Activated CD8-positive, alpha-beta T cell treated with anti-CD3 and anti-CD28 coated beads, Interleukin-2, amount 10 ng/mL, durations not matched to agents 7 days and 5 days (primary cell): ENCODE measurements at places on chromosomes 5 and 9. TPM values are rescaled to one million over a fixed set of nuclear protein-coding genes. Genes with fewer than 3 reads are reported as not detected.

GRCh38 chr5:135332519-135333150 is 66.4 kb downstream of the MACROH2A1 start:
- DNase-seq, result no peak

DNA sequence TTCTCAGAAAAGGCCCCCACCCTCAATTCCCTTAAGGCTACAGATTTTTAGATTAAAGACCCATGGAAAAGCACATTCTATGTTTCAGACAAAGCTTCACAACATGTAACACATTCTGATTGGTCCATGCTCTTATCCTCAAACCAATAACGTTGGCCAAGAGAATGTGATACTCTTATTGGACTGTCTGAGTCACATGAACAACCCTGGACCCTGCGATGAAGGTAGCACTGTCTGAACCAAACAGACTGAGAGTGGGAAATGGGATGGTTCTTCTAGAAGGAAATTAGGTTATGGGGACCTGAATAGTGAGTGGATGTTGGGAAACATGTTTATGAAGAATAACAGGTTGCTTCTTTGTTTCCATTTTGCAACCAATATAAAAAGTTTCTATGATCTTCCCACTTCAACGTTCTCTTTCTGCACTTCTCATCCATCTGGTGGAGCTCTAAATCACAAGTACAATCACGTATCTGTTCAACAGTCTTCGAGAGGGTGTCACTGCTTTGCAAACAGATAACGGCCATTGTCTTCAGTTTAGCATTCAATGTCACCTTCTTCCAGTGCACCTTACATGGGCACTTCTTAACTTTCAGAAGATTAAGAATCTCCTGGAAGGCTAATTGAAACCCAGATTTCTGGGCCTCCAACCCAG is 81.6 kb downstream of the PTCH1 start:
- DNase-seq, result no peak

The PTGS1 gene
- total RNA-seq, result 0.37 TPM

The GHR gene
- not detected for total RNA-seq

DNA sequence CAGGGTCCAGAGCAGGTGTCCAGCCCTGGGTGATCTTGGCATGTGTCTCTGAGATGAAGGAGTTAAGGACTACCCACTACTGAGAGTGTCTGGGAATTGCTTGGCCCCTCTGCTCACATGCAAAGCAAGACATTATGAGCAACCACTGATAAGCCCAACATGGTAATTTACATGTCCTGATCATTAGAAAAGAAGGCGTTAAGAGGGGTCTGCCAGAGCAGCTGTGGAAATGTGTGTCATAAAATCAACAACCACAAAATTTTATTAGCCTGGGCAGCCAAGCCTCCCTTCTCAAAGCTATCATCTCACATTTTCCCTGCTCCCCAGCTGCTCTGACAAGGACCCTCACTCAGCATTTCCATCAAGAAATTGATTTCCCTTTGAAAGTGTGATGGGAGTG is 351.0 kb downstream of the SPOCK1 start:
- DNase-seq, result no peak

DNA sequence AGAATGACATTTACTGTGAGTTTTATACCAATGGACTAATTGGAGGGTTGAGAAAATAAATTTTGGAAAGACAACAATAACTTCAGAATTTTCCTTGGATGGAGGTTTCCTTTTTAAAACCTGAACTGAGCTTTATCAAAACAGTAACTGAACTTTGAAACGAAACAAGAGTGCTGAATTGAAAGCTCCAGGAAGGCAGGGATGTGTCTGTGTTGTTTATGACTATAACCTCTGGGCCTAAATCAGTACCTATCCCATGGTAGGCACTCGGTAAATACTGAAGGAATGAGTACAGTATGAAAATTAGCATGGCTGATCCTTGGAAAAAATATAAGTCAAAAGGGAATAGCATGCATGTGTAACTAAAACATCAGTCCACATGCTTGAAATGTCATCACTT is 93.9 kb downstream of the GHR start:
- DNase-seq, result no peak

GRCh38 chr9:86756576-86757381 is 190.5 kb downstream of the GAS1 start:
- no peak for DNase-seq

DNA sequence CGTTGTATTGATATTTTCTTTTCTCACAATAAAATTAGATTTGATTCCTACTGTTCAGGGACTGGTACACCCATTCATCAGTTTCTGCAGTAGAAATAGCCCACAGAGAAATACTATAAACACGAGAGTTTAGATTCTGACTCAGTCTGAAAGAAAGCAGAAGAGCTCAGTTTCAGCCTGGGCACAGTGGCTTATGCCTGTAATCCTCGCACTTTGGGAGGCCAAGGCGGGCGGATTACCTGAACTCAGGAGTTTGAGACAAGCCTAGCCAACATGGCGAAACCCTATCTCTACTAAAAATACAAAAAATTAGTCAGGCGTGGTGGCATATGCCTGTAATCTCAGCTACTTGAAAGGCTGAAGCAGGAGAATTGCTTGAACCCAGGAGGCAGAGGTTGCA is 8.6 kb downstream of the ITK start:
- peak; percentile 41 for DNase-seq

The MBLAC2 gene
- total RNA-seq, result 5.1 TPM

DNA sequence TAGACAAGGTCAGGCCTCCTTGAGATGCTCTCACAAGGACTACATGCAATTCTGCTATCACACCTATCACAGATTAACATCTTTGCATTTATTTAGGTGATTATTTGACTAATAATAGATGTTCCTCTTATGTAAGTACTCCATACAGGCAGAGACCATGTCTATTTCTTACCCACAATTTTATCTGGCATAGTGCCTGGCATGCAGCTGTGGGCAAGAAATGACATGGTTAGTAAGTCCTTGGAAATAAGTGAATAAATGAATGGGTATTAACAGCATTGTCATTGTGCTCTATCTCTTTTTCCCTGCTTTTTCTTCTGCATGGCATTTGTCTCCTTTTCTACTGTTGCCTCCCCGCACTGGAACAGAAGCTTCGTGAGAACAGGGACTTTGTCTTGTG is 49.4 kb downstream of the SLC22A5 start:
- DNase-seq, result no peak

GRCh38 chr5:150519978-150520377 is 12.0 kb downstream of the NDST1 start:
- no peak for DNase-seq

DNA sequence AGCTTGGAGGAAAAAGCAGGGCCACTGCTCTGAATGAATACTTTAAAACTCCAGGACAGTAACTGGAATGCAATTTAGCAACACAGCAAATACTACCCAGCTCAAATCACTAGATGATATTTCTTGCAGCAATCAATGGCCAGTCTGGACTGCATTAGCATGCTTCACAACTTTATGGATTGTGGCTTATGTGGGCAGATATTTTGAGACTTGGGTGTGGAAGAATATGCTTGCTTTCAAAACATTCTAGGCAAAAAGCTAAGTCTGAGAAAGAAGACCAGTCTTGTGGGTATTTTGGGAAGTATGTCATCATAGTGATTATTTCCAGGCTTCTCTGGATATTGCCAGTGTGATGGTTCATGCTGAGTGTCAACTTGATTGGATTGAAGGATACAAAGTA is 3.1 kb downstream of the RANBP3L start:
- no peak for DNase-seq

DNA sequence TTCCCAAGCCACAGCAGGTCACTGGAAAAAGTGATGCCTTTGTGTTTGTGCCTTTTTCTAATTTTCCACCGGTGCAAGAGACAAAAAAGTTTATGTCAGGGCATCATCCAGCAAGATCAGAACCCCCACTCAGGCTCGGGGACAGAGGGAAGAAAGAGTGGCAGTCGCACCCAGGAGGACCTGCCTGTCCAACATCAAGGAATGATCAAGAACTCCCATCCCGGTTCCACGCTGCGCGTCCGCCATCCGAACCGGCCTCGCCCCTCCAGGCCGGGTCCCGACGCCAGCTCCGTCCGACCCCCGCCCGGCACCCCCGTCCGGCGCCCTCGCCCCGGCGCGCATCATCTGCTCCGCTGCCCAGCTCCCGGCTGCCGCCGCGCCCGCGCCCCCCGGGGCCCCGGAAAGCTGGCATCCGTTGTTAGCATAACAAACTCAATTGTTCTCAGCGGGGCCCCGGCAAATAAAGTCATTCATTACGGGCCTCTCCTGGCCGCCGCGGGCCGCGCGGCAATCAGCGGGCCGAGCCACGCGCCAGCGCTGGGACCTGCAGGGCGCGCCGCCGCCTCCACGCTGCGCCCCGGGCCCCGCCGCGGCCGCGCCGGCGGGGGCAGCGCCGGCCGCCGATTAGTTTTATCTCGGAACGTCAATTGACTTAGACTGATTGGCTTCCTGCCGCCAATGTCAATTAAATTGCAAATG is 48.1 kb downstream of the PAX5 start:
- DNase-seq, result no peak

GRCh38 chr9:96025995-96026602 is 150.6 kb downstream of the ERCC6L2 start:
- DNase-seq, result no peak

The EDIL3 gene
- not detected for total RNA-seq

The ADAMTS13 gene
- total RNA-seq, result 1.4 TPM

The SLC34A3 gene
- total RNA-seq, result not detected

DNA sequence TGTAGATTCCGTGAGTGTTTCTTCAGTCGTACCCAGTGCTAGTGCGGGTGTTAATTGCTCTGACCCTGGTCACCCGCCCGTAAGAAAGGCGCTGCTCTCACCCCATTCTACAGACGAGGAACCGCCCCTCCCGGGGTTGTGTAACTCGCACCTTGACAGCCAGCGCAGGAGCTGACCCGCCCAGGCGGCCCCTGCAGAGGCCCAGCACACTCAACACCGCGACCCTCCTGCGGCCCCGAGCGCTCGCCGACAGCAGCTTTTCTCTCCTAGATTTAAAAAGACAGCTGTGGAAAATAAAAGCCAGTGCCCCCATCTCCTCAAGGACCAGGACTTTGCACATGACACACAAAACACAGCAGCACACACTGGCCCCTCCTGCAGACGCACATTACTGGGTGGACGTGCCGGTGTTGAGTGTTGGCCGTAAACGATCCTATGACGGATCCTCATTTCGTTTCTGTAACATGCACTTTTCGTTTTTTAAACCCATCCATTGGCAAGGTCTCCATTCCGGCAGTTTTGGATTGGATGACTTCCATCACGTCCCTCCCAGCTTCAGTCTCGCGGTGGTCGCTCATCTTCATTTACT is 22.9 kb downstream of the OR2V2 start:
- no peak for DNase-seq

DNA sequence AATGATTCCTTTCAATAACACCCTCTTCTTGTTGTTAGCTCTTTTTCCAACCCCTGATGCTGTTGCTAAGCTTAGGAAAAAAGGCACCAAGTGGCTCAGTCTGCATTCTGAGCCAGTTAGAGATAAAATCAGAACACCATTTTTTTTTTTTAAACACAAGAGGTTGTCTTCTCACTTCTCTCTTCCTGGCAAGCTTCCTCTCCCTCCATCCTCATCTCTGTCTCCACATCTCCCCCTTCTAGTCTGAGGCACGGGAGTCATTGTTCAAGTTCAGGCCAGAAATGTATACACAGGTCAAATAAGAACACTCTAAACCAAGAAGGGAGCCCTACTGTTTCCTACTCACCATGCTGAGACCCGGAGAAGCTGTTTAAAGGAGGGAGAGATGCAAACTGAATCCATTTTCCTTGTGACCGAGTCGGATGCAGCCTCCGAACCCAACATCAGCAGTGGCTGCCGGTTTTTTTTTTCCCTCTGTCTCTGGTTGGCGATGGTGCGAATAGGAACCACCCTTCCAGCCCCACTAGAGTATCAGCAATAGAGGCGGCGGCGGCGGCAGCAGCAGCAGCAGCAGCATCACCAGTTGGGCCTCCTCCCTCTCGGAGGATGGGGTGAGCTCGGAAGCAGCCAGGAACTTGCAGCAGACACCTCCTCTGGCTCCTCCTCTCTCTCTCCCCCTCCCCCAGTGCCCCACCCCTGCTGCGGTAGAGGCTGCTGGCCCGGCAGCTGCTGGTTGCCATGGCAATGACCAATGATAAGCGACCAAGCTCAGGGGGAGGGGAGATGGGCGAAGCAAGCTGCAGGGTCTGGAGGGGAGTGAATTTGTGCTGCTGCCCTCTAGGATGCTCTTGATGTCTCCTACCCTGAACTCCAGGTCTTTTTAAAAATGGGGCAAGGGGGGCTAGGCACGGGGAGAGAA is at the start of gene JAKMIP2:
Gene JAKMIP2, minus strand, starts transcription at position 619 of the 919 bp plus-strand sequence. CDS start 110,922 bp downstream, outside the sequence.
- DNase-seq, result peak; percentile 97

GRCh38 chr9:6761306-6761705 is 3.5 kb downstream of the KDM4C start:
- DNase-seq, result no peak

GRCh38 chr9:20473515-20474013 is 148.7 kb downstream of the MLLT3 start:
- DNase-seq, result no peak
